ENCODE measurements at places on chromosomes 3 and 15.

GRCh38 chr3:195524171-195524896 lies 18.8 kb downstream of the PPP1R2 start:
- no peak for DNase-seq

- DNase-seq, result no peak
These were observed 318.1 kb downstream of the FOXP1 start for GRCh38 chr3:71265365-71265915.

DNA sequence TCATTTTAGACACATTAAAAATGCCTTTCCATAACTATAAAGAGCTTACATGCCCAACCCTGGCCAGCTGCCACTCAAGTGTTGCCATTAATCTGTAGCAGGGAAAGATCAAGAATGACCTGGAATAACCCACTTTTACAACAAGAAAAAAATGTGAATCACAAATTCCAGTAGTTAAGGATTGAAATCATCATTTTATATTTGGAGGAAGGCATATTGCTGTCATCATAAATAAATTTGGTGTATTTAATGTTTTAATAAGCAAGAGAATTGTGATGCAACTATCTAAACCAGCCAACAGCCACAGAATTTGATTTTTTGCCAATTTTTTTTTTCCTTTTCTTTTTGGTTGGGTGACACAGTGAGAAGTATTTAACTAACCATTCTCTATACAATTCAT lies 240.0 kb upstream of the SEMA6D start:
- peak; percentile 34 for DNase-seq

DNA sequence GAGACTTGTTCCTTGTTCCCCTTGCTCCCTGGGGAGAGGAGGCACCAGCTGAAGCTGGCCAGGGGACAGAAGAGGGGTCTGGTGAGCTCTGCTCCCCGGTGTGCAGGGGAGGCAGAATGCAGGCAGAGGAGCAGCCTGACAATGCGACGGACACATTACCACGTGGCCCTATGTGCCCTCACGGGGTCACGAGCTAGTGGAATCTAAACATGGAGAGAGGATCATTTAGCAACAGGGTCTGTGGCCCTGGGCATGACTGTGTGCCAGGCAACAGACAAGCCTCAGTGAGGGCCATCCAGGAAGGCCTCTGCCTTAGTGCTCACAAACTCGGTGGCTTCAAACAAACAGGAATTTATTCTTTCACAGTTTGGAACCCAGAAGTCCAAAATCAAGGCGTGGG lies 8.5 kb upstream of the MUC4 start:
- peak; percentile 8 for DNase-seq
